Naive thymus-derived CD8-positive, alpha-beta T cell (primary cell): ENCODE measurements at places on chromosomes 13 and 19. TPM values are rescaled to one million over a fixed set of nuclear protein-coding genes. Genes with fewer than 3 reads are reported as not detected.

CD33 gene
- total RNA-seq, result not detected

FGF9 gene
- 5.0 TPM for total RNA-seq

ASF1B gene
- 2.7 TPM for total RNA-seq

GRCh38 chr19:35320065-35320713 is 8.8 kb upstream of the CD22 start:
- H3K36me3 ChIP-seq, result no peaks in the 10 kb centered on the region
- H3K27ac ChIP-seq, result no peak overlapping the region
- DNase-seq, result no peak

DNA sequence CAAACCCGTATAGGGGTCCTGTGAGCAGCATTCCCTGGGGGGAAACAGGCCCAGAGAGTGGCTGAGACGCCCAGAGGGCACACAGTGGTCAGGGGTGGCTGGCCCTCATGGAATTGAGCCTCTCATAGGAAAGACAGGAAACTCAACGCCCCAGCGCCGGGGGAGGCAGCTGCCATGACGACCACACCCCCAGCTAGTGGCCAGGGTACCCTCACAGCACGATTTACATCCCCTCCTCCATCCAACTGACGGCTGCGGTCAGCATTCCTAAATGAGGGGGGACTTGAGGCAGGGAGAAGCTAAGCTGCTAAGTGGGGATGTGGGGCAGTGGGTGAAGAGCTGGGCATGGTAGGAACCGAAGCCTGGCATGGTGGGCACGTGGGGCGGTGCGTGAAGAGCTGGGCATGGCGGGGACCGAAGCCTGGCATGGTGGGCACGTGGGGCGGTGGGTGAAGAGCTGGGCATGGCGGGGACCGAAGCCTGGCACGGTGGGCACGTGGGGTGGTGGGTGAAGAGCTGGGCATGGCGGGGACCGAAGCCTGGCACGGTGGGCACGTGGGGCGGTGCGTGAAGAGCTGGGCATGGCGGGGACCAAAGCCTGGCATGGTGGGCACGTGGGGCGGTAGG is 10.0 kb downstream of the MED16 start:
- no peak overlapping the region for H3K4me3 ChIP-seq
- peaks cover 1% of the 10 kb centered on the region for H3K4me1 ChIP-seq
- H3K27ac ChIP-seq, result no peak overlapping the region

GRCh38 chr19:47005873-47006272 is 13.8 kb upstream of the NPAS1 start:
- H3K27ac ChIP-seq, result no peak overlapping the region
- peaks cover 11% of the 10 kb centered on the region for H3K4me1 ChIP-seq
- peaks cover 5% of the 10 kb centered on the region for H3K36me3 ChIP-seq
- no peak for DNase-seq
- H3K27me3 ChIP-seq, result no peaks in the 10 kb centered on the region
- H3K4me3 ChIP-seq, result no peak overlapping the region
